Liver (tissue), 10 donors: ENCODE measurements at places on chromosomes 4 and X.

DNA sequence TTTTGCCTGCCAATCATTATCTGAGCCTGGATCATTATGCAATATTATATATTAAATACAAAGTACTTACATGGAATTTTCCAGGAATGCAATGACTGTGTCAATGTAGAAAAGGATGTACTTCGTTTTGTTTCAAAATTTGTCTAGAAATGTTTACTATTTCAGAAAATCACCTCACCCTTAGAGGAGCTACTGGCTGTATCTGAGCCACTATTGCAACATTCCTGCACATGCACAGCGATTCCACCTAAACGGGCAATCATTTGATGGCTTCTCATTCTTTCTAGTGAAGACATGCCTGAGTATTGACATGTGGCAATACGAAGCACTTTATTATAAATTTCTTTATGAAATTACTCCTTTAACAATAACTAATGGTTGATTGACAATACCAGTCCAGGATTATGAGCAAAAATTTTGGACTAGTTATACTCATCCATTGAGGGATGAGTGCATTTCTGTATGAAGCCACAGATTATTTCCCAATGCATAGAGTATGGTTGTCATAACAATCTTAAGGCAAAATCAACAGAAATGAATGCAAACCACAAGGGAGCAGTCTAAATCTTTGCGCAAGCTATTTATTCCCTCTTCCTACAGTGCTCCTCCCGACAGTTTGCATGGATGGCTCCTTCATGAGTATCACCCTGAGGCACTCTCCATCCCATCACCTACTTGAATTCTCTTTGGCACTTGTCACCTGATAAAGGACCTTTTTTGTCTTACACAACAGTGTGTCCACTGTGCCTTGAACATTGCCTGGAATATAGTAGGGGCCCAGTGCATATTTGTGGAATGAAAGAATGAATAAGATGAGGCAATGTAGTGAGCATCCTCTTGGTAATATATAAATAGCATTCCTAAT lies 35.8 kb upstream of the MMAA start:
- no peaks in the 10 kb centered on the region for H3K27me3 ChIP-seq
- no peak overlapping the region for H3K27ac ChIP-seq
- no peaks in the 10 kb centered on the region for H3K36me3 ChIP-seq
- no peak for DNase-seq
- H3K4me3 ChIP-seq = no peak overlapping the region

GRCh38 chr4:36138220-36138619 lies 106.1 kb downstream of the ARAP2 start:
- DNase-seq = no peak
- H3K27me3 ChIP-seq = no peaks in the 10 kb centered on the region
- peaks cover 2% of the 10 kb centered on the region for H3K36me3 ChIP-seq
- no peaks in the 10 kb centered on the region for H3K4me1 ChIP-seq
- H3K27ac ChIP-seq = no peak overlapping the region

DNA sequence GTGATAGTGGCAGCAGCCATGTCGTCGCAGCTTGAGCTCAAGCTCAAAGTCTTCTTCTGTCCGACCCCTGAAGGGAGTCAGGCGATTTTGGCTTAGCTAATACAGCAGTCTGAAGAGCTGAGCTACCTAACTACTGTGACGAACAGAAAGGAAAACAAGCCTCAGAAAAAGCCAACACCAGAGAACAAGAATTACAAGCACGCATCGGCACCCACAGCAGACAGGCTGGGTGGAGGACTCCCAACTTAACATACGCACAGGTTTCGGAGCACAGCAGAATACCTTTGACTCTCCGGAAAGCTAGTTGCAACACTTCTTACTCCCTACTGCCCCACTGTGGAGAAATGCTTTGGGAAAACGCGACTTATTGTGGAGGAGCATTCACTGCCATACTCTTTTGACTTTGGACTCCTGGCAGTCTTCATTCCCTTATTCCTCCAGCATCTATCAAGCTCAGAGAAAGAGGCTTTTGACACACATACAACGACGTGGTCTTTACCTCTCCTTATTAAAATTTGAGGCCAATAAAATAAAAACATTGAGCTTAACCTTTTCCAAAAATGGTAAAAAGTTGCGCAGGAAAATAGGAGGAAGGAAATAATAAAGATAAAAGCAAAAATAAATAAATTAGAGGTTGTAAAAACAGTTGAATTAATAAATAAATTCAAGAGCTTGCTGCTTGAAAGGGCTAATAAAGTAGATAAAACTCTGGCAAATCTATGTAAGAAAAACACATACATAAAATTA lies 41.3 kb upstream of the GPC3 start:
- no peak overlapping the region for H3K4me3 ChIP-seq
- no peak overlapping the region for H3K27ac ChIP-seq
- no peaks in the 10 kb centered on the region for H3K4me1 ChIP-seq
- no peaks in the 10 kb centered on the region for H3K27me3 ChIP-seq
- no peak for DNase-seq
- H3K36me3 ChIP-seq = no peaks in the 10 kb centered on the region

GRCh38 chr4:52051213-52051614 lies at the start of gene SPATA18:
SPATA18 (plus strand) TSS chr4:52051304; CDS start chr4:52051705, 401 bp downstream.
- H3K4me3 ChIP-seq = peak within 1 kb of the TSS; percentile 62
- peaks cover 11% of the 10 kb centered on the region for H3K4me1 ChIP-seq
- H3K27ac ChIP-seq = peak within 1 kb of the TSS; percentile 72
- DNase-seq = no peak

GRCh38 chr4:80876810-80877209 lies 153.7 kb upstream of the BMP3 start:
- no peak overlapping the region for H3K27ac ChIP-seq
- no peaks in the 10 kb centered on the region for H3K4me1 ChIP-seq
- H3K27me3 ChIP-seq = no peaks in the 10 kb centered on the region
- H3K4me3 ChIP-seq = no peak overlapping the region
- DNase-seq = no peak
- H3K36me3 ChIP-seq = no peaks in the 10 kb centered on the region

GRCh38 chr4:38088321-38088720 lies 128.1 kb downstream of the PTTG2 start:
- no peak for DNase-seq
- no peaks in the 10 kb centered on the region for H3K27me3 ChIP-seq
- peaks cover 3% of the 10 kb centered on the region for H3K4me1 ChIP-seq
- peaks cover 4% of the 10 kb centered on the region for H3K36me3 ChIP-seq

DNA sequence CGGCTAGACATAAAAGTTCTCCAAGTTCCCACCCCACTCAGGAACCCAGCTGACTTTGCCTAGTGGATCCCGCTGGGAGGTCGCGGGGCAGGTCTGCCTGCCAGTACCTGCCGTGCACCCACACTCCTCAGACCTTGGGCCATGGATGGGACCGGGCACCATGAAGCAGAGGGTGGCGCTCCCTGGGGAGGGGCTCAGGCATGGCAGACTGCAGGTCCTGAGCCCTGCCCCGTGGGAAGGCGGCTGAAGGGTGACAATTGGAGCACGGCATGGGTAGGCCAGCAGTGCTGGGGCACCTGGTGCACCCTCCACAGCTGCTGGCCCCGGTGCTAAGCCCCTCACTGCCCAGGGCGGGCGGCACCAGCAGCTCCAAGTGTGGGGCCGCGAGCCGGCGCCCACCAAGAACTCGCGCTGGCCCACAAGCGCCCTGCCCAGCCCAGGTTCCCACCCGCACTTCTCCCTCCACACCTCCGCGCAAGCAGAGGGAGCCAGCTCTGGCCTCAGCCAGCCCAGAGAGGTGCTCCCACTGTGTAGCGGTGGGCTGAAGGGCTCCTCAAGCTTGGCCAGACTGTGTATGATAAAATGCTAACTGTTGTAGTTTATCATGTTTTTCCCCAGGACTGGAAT lies 63.1 kb downstream of the UGT2A2 start:
- no peak for DNase-seq
- no peaks in the 10 kb centered on the region for H3K27me3 ChIP-seq

- H3K36me3 ChIP-seq = no peaks in the 10 kb centered on the region
- H3K4me3 ChIP-seq = no peak overlapping the region
- no peak overlapping the region for H3K27ac ChIP-seq
- DNase-seq = no peak
- H3K27me3 ChIP-seq = no peaks in the 10 kb centered on the region
- no peaks in the 10 kb centered on the region for H3K4me1 ChIP-seq
Observed at GRCh38 chrX:149383852-149384251, 121.3 kb downstream of the IDS start.

DNA sequence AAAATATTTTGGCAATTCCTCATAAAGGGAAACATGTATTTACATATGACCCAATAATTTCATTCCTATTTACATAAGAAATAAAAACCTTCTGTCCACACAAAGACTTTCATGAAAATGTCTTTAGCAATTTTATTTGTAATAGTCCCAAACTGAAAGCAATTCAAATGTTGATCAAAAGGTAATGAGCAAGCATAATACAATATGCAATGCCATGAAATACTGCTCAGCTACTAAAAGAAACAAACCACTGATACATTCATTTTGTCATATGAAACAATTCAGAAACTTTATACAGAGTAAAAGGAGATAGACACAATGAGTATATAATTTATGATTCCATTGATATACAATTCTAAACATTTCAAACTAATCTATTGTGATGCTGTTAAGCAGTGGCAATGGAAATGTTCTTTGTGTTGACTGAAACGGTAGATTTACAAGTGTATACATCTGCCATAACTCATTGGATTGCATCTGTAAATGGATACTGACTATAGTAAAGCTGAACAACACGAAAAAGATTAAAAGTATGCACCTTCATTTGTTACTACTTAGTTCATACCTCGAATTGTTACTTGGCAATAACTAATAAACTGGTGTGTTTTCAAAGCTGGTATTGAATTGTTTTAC lies 335.6 kb downstream of the GASK1B start:
- H3K4me1 ChIP-seq = peaks cover 6% of the 10 kb centered on the region
- H3K27ac ChIP-seq = no peak overlapping the region
- no peaks in the 10 kb centered on the region for H3K36me3 ChIP-seq
- H3K4me3 ChIP-seq = no peak overlapping the region
- no peak for DNase-seq
- H3K27me3 ChIP-seq = no peaks in the 10 kb centered on the region

DNA sequence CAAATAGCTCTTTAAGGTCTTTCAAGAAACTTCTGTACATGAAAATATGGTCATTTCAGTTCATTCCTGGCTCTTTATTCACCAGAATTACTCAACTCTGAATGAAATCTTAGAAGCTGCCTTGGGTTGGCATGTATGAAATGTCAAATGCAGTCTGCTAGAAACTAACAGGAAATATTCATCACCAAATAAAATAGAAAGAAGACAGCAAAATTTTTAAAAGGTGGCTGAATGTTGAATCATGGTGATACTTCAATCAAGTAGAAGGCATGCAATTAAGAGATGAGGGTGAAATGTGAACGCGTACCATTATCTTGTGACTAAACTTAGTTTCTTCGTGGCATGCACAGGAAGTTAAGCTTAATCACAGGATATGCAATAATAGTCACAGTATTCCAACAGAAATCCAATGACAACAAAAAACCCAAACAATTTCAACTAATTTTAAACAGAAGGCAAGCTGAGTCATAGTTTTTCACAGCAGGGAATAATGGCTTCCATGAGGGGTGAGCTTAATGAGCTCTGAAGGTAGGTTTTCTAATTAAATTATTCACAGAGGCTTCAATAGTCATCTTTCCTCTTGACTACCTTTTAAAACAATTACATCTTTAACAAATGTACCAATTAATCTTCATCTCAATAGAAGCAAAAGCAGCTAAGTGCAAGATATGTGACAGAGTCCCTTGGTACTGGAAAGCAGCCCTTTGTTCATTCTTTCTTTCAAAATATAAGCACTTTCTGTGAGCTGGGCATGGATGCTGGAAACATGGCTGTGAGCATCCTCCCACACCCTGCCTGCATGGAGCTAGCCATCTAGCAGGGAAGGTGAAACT lies 44.5 kb downstream of the SCFD2 start:
- no peaks in the 10 kb centered on the region for H3K27me3 ChIP-seq
- DNase-seq = no peak
- H3K4me1 ChIP-seq = peaks cover 22% of the 10 kb centered on the region
- H3K4me3 ChIP-seq = no peak overlapping the region
- no peaks in the 10 kb centered on the region for H3K36me3 ChIP-seq
- H3K27ac ChIP-seq = peak overlapping the region; percentile 28
